ENCODE measurements at places on chromosomes 5 and 9. TPM values are rescaled to one million over a fixed set of nuclear protein-coding genes. Genes with fewer than 3 reads are reported as not detected.

- no peak for DNase-seq
- peaks cover 52% of the 10 kb centered on the region for H3K27me3 ChIP-seq
- no peaks in the 10 kb centered on the region for H3K36me3 ChIP-seq
Observed at GRCh38 chr9:127218818-127219217, 45.8 kb upstream of the GARNL3 start.

GRCh38 chr5:127094161-127094814, 21.0 kb upstream of the C5orf63 start:
- DNase-seq, result no peak
- H3K36me3 ChIP-seq, result no peaks in the 10 kb centered on the region
- H3K4me1 ChIP-seq, result peaks cover 4% of the 10 kb centered on the region

NDOR1 gene
- total RNA-seq, result 6.2 TPM

ELOVL7 gene
- under 0.01 TPM for total RNA-seq

DNA sequence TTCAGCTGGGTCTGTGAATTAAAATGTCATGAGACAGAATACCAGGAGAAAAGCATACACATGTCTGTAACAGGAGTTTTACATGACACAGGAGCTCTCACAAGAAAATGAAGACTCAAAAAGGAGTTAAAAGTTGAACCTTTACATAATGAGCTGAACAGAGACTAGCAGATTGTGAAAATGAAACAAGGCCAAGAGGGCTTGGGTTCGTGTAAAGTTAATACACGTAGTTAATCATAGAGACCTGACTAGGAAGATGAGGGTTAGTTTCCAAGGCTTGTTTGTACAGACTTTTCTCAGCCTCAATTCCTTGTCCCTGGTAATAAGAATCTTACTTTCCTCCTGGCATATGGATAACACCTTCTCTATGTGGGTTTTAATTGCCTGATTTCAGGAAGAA, 1294.0 kb downstream of the MAT2B start:
- H3K27ac ChIP-seq, result no peak overlapping the region
- H3K4me1 ChIP-seq, result no peaks in the 10 kb centered on the region
- no peaks in the 10 kb centered on the region for H3K36me3 ChIP-seq
- H3K27me3 ChIP-seq, result no peaks in the 10 kb centered on the region
- DNase-seq, result no peak

GRCh38 chr5:151886546-151887275, 37.9 kb downstream of the GLRA1 start:
- H3K4me3 ChIP-seq, result no peak overlapping the region
- DNase-seq, result no peak
- H3K4me1 ChIP-seq, result no peaks in the 10 kb centered on the region
- no peaks in the 10 kb centered on the region for H3K36me3 ChIP-seq

BTNL8 gene
- not detected for total RNA-seq

- no peak overlapping the region for H3K27ac ChIP-seq
- peak; percentile 58 for DNase-seq
- H3K36me3 ChIP-seq, result no peaks in the 10 kb centered on the region
- H3K4me1 ChIP-seq, result peaks cover 17% of the 10 kb centered on the region
Observed at GRCh38 chr9:109449036-109449798, 48.9 kb downstream of the PTPN3 start.

GPR21 gene
- total RNA-seq, result 1.4 TPM

GRCh38 chr5:165029099-165029870, 1523.9 kb downstream of the MAT2B start:
- no peaks in the 10 kb centered on the region for H3K4me1 ChIP-seq
- no peaks in the 10 kb centered on the region for H3K36me3 ChIP-seq
- H3K4me3 ChIP-seq, result no peak overlapping the region
- DNase-seq, result no peak
- no peaks in the 10 kb centered on the region for H3K27me3 ChIP-seq
- H3K27ac ChIP-seq, result no peak overlapping the region

All from osteoblast (primary cell).